ENCODE measurements at places on chromosomes 4 and X. TPM values are rescaled to one million over a fixed set of nuclear protein-coding genes. Genes with fewer than 3 reads are reported as not detected.

The HTT gene
- 71.8 TPM for total RNA-seq

The SSX4B gene
- total RNA-seq = not detected

The CYBB gene
- 35.4 TPM for total RNA-seq

The IL21 gene
- not detected for total RNA-seq

The COL4A6 gene
- 0.35 TPM for total RNA-seq

The SLC2A9 gene
- 4.8 TPM for total RNA-seq

The NOX1 gene
- total RNA-seq = 109 TPM

DNA sequence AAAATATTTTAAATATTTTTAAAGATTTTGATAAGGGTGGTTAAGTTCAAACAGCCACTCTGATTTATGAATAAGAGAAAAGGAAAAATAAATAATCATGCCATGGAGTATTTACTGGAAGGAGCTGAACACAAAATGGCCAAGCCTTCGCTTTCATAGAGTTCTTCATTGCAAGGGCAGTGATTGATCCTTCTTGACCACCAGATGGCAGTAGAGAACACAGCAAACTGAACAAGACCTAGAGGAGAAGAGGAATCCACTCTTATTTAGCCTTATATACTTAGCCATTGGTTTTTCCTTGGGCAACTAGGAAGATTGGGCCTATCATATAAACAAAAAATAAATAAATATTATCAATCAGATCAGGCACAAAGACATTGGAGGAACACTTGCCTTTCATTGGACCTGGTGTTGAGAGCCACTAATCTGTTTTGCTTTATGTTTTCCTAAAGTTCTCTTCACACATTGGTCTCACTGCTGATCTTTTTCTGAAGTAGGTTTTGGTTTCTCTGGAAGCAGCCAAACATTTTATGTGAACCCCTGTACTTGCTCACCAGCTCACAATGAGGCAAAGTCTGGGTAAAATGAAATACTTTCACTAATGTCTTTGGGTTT, 58.1 kb upstream of the PARM1 start:
- DNase-seq = peak; percentile 57

- no peak for DNase-seq
These were observed 53.6 kb downstream of the ETNPPL start for GRCh38 chr4:108709234-108709633.

- no peak for DNase-seq
These were observed 19.3 kb upstream of the SFRP2 start for GRCh38 chr4:153808175-153808574.

GRCh38 chrX:73851014-73852009, 288.3 kb downstream of the CHIC1 start:
- DNase-seq = no peak

DNA sequence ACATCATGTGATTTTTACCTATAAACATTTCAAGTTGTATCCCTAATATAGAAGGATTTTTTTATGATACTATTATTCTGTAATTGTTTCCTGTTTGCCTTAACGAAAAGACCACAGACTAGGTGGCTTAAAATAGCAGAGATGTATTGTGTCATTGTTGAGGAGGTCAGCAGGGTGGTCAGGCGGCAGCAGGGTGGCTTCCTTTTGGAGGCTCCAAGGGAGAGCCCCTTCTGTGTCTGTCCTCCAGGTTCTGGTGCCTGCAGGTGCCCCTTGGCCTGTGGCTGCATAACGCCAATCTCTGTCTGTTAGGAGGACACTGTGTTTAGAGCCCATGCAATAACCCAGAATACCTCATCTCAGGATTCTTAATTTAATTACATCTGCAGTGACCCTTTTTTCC, 118.1 kb downstream of the TBL1X start:
- no peak for DNase-seq

DNA sequence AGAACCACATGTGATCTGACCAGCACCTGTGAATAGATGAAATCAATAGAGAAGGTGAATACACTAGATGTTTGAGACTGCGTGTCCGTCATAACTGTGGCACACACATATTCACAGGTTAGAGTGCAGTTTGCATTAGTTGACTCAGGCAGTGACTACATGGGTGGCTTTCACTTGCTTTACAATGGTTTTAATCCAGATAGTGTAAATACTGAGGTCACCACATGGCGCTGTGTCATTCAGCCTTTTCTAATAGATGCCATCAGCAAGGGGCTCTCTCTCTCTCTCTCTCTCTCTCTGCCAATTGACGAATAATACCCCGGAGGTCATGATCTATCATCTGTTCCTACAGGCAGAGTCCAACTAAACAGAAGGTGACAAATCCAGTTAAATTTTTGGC, 30.7 kb upstream of the FGF13 start:
- no peak for DNase-seq

- DNase-seq = no peak
These were observed 548 bp upstream of the MAML3 start for GRCh38 chr4:140154572-140154891.

DNA sequence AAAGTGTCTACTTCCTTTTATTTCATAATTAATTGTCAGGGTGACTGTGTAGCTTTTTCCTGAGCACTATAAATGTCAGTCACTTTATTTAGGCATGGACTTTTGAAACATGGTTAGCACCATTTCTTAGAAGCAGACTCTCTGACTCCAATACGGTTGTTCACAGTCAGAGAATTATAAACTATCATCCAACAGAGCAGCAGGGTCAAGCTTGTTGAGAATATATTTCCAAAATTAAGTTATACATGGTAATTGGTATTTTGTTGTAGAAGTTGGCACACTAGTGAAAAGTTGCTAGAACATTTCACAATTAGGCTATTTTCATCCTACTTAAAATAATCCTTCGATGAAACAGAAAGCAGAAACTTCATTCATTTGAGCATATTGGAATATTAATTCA, 1155.5 kb upstream of the IGFBP7 start:
- no peak for DNase-seq

- no peak for DNase-seq
These were observed 334.0 kb upstream of the NDST3 start for GRCh38 chr4:117700111-117700892.

DNA sequence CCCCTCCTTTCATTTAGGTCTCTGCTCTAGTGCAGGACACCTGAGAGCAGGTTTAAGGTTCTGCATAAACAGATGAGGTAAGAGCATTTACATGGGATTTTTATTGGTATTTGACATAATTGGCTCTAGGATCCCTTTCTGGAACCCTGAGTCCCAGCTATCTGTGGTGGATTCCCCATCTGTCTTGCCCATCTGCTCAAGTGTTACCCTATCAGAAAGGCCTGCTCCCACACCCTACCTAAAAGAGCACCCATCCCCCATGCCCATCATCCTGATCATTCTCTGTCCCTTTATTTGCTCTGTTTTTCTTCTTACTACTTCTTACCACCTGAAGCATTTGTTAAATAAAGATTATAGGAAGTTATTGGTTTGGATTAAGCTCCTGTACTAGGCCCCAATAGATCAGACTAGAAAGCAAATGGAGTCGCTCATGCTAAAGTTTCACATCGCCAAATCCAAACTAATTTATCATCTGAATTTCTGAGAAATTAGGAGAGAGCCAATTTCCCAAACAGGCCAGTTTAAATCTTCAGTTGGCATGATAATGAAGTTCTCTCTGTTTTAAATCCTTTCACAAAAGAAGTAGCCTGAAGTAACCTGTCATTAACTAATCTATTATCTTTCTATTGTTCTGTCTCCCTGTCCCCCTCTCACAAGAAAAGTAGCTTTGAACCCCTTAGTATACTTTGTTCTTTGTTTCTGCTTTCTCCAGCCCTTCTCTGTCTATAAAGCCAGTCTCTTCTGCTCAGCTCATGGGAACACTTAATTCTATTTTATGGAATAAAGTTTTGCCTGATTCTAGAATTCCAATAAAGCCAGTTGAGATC, 178.6 kb downstream of the ZNF674 start:
- DNase-seq = no peak

Data from mucosa of descending colon (tissue), 3 donors.